ENCODE measurements at places on chromosomes 11 and 22. TPM values are rescaled to one million over a fixed set of nuclear protein-coding genes. Genes with fewer than 3 reads are reported as not detected.

Gene OTOG
- total RNA-seq = not detected

Gene IMMP1L
- total RNA-seq = 18.4 TPM

Gene RCN1
- total RNA-seq = 16.3 TPM

DNA sequence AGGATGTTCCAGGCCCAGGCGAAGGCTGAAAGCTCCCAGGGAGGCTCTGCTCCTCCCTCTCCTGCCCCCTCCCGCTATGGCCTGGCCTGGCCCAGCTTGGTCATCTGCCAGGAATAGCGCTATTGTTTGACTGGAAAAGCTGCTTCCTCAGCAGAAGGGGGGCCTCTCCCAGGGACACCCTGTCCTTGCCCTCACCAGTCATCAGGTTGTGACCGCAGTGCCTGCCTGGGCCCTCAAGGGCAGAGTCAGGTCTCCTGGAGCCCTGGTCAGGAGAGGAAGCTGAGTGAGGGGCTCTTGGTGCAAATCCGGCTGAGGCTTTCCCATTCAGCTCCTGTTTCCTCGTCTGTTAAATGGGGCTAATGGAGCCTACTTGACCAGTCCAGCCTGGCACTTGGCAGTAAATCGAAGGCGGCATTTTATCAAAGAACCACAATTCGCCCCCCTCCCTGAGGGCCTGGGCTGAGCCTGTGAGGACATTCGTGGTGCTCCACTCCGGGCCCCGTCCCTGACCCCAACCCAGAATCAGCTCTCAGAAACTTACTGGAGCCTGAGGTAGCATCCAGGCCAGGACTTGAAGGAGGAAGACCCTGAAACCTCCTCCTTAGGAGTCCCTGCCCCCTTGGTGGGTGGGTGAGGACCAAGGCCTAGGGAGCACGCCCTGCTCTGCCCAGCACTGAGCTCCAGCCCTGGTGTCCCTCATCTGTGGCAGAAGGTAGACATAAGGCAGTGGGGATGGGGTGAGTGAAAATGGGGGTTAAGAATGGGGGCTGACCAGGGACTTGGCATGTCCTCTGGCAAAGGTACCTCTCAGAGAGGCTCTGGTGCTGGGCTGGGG lies 2.0 kb upstream of the CASTOR1 start:
- no peak for DNase-seq

DNA sequence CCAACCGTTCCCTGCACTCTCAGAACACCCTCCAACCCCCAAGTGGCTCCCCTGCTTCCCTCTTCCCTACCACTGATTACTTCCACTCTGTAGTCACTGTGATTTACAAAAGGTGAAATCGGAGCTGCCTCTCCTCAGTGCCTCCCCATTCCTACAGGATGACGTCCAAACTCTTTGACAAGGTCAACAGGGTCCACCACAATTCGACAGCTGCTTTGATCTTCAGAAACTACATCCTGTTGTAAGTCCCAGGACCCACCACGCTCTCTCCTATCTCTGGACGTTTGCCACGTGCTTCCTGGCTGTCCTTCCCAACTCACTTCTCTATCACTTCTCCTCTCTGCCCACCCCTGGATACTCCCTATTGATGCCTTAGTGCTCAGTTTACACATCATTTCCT lies 85.0 kb upstream of the EIF3D start:
- DNase-seq = no peak

- DNase-seq = no peak
Observed at GRCh38 chr22:46245511-46245910, 4.6 kb downstream of the CDPF1 start.

GRCh38 chr11:8871171-8871775 lies 39.7 kb upstream of the AKIP1 start:
- no peak for DNase-seq

DNA sequence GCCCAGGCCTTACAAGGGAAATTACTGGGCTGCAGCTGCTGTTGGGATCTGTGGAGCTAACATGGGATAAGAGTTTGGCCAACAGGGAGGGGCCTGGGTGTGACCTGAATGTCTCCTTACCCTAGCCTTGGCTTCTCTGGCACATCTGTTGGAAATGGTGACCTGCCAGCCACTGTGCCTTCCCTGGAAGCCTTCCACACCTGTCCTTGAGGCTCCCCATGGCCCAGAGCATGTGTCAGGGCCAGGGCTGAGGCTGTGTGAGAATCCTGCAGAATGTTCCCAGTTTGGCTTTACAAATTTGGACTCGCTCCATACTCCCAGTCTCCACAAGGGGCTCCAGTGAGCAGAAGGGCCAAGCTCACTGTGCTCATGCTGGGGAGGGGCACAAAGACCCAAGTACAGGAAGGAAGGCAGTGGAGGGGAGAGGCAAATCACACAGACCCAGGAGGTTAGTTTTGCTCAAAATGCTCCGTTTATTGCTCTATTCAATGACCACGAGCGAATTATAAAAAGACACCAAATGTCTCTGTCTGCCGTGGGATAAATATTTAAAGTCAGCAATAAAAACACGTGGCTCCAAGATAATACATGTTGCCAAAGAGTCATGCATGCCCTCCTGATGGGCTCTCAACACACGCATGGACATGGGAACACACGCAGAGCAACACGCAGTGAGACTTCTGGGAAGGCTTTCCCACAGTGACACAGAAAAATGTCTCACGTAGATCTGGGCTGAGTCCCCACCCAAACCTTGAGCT lies 1.7 kb upstream of the IGSF22 start:
- DNase-seq = peak; percentile 42

DNA sequence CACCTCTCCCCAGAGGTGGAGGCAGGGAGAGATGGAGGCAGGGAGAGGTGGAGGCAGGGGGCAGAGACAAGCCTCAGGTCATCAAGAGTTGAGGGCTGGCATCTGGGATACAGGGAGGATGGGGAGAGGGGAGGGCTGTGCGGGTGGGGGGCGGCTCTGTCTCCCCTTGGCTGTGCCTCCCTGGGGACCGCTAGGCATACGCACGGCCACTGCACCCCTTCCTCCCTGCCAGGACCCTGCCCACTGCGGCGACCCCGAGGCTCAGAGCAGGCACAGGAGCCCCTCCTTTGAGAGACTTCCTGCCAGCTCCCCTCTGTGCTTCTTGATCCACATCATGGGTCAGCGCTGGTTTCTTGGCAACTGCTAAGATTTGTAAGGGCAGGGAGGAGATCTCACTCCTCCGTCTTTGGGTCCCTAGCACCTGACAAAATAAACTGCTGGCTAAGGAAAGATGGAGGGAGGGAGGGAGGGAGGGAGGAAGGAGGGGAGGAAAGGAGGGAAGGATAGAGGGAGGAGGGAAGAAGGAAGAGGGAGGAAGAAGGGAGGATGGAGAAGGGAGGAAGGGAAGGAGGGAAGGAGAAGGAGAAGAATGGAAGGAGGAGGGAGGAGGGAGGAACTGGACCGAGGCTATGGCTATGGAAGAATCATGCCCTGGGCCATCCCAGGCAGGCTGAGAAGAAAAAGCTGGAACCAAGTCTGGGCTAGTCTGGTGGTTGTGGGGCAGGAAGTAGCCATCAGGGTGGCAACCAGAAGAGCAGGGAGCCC lies 18.5 kb downstream of the PRR33 start:
- DNase-seq = no peak

DNA sequence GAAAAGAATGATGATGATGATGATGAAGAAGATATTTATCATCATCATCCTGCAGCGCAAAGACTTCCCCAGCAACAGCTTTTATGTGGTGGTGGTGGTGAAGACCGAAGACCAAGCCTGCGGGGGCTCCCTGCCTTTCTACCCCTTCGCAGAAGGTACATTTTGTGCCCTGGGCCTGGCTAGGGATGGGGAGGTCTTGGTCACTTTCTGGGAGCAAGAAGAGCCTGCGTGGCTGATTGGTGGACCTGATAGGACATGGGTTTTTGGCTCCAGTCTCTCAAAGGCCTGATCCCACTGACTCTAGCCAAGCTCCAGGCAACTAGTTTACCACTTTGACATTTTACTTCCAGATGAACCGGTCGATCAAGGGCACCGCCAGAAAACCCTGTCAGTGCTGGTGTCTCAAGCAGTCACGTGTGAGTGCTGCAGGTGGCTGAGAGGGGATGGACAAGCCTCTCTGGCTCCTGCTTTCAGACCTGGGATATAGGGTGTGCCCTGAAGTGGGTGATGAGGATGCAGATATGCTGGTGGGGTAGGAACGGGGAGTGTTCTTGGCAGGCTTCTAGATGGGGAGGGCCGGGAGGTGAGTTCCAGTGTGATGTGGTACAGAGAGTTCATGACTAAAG lies 5.3 kb downstream of the SIDT2 start:
- DNase-seq = no peak

All from activated CD4-positive, alpha-beta memory T cell treated with anti-CD3 and anti-CD28 coated beads, Interleukin-2, amount 10 ng/mL, durations not matched to agents 7 days and 5 days (primary cell).